Hematopoietic multipotent progenitor cell treated with erythropoietin and hydrocortisone succinate and interleukin-3 and kit ligand, for 17 days (in vitro differentiated cells): ENCODE measurements at places on chromosomes 6 and 20.

DNA sequence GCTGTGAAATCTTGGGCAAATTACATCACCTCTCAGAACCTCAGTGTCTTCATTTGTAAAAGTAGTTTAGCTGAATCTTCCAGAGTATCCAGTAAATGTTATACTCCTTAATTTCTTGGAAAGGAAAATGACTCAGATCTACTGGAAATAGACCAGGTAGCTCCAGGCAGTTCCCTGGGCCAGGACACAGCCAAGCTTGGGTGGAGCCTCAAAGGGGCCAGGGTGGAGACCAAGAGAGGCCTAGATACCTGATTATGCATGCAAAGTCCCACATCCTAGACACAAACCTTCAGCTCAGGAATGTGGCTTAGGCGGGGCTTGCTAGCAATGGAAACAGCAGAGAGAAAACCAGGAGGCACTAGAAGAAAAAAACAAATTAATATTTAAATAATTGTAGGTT lies 272.8 kb downstream of the MAFB start:
- no peak for DNase-seq

DNA sequence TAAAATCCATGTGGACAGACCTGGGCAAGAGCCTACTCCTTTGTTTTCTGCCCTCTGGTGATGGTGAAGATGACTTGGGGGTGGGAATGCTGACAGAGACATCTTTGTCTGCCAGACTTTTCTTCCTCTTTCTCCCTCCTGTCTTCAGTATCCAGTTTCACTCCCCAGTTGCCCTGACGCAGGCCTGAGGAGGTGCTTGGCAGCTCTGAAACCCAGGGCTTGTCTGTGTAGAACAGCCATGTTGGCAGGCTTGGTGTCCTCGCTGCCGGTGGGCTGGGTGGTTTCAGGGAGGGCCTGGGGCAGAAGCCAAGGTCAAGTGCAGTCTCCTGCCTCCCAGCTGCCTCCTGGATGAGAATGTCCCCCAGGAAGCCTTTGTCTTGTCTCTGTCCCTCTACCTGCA lies 22.5 kb downstream of the CCDC167 start:
- DNase-seq, result no peak

GRCh38 chr6:5203546-5203945 lies 57.2 kb downstream of the LYRM4 start:
- no peak for DNase-seq

- no peak for DNase-seq
These were observed 12.7 kb downstream of the STX11 start for GRCh38 chr6:144162977-144163376.

DNA sequence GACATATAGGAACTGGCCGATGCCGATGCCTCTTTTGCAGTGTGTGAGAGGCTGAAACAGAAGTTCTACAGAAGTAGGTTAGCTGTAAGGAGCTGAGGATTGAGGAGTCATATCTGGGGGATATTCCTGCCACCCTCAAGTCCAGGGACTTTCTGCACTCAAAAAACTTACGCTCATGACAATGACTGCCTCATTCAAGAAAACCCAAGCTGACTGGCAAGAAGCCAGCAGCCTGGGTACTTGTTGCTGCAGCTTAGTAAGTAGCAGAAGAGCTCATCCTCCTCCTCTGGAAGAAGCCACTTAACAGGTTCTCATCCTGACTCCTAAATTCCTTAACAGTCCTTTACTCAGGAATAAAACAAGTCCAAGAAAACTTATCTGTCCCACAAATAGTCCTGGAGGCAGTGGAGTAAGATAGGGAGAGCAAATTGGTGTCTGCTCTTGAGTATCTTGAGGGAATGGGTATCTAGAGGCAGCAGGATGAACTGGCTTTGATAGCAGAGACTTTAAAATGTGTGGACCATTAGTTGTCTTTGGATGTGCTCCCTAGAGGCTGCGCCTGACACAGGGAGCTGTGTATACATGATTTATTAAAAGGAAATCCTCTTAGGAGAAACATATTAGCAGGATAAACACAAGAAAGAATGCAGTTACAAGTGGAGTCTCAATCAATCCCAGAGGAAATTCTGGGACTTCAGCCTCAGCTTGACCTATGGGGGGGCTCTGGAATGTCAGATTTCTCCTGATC lies 7.4 kb downstream of the CALHM5 start:
- DNase-seq, result peak; percentile 11

GRCh38 chr6:113539623-113540022 lies 317.5 kb upstream of the MARCKS start:
- no peak for DNase-seq

DNA sequence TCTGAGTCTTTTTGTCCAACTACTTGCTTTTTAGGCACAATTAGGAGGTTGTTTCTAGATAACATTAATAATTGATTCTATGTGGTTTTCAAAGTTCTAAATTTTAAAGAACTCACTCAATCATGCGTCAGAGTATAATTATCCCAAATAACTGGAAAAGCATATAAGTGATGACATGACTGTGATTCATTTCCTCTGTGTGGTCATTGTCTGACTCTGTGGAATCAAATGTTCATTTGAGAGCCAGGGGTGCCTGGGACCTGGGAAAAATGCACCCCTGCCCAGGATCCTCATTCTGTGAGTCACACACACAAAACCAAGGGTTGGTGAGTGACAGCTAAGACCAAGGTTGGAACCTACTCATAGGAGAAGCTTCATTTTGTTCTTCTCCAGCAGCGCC lies 127.1 kb upstream of the MLIP start:
- no peak for DNase-seq

- no peak for DNase-seq
These were observed 187.8 kb downstream of the MYLK4 start for GRCh38 chr6:2562721-2563451.

DNA sequence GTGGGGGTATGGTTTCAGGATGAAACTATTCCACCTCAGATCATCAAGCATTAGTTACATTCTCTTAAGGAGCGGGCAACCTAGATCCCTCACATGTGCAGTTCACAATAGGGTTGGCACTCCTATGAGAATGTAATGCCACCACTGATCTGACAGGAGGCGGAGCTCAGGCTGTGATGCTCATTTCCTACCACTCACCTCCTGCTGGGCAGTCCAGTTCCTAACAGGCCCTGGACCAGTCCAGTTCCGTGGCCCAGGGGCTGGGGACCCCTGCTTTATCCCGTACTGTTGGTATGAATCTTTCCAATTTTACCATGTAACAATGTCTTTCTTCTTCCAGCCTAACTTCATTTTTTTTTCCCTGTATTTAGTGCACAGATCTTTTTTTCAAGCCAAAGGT lies 94.9 kb downstream of the OGFRL1 start:
- no peak for DNase-seq

DNA sequence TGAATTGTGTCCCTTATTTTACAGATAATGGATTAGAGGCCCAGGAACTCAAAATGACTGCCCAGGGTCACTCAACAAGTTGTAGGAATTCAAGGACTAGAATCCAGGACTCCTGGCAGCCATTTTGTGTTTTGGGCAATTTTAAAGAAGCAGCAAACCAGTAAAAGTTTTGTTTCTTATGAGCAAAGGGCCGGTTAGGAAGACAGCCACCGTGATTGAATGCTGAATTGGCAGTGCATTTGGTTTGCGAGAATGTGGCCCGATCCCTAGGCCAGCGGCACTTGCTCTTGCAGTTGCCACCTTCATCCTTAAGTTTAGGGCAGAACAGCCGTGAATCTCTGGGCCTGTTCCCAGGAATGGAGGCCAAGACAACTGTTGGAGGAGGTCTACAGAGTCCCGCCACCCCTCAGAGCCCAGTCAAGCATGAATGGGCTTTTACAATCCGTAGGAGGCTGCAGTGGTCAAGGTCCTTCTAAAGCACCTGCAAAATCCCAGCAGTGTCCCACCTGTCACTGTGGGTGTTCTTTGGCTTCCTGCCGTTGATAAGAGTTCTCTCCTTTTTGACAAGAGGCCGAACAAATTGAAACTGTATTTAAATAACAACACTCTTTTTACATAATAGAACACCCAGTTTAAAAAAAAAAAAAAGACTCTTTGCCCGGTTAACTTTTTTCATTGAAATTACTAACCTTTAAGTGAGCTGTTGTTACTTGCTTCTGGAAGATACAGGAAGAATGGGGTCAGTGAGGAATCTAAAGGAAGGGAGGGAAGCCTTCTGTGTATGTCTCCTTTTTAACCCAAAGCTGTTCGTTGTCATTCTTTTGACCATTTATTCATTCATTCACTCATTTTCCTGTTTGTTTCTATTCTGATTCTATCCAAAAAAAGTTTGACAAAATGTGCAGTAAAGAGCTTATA lies 68.7 kb downstream of the PHACTR2 start:
- no peak for DNase-seq

DNA sequence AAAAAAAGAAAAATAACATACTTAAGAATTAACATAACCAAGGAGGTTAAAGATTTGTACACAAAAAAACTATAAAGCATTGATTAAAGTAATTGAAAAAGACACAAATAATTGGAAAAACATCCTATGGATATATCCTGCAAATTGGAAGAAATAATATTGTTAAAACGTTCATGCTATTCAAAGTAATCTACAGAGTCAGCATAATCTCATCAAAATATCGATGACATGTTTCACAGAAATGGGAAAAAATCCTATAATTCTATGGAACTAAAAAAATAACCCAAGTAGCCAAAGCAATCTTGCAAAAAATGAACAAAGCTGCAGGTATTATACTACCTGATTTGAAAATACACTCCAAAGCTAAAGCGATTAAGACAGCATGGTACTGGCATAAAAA lies 23.3 kb downstream of the OR5V1 start:
- no peak for DNase-seq

GRCh38 chr6:2274981-2275891 lies 29.8 kb upstream of the GMDS start:
- DNase-seq, result no peak

DNA sequence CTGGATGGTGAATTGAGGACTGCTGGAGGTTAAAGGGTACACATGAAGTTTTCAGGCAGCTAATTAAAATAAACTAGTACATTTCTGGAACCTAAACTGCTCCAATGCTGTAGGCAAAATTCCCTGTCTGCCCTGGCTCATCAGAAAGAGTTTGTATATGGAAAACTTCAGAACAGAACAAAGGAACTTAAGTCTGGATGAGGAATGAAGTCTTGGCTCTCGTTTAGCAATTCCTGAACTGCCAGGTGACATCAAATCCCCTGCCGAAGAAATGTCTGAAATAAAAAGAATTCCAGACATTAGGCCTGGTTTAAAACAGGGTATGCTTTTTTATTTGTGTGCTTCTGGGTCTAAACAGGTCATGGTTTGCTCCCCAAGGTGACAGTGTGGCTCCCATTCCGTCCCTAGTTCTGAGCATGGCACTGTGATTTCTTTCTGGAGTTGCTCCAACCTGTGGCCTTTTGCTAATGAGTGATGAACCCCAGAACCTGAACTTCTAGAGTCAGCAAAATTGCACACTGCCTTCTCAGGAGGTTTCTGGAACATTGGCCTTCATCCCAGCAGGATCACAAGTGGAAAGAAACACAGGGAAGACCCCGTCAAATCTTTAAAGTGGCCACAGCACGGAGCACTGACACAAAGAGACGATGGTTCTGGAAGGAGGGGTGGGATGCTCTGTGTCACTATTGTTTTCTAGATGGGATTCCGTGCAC lies 129.4 kb upstream of the NAA20 start:
- DNase-seq, result no peak

DNA sequence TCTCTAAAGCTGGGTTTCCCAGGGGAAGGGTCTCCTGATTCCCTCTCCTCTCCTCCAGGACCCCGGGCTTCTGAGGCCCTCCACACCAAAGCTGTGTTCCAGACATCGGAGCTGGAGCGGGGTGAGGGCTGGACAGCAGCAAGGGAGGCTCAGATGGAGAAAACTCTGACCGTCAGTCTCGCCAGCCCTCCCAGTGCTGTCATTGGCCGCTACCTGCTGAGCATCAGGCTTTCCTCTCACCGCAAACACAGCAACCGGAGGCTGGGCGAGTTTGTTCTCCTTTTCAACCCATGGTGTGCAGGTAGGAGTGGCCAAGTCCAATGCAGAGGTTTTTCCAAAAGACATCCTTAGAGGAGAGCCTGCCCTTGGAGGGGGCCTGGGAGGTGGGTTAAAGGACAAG lies 14.4 kb downstream of the TGM6 start:
- no peak for DNase-seq

DNA sequence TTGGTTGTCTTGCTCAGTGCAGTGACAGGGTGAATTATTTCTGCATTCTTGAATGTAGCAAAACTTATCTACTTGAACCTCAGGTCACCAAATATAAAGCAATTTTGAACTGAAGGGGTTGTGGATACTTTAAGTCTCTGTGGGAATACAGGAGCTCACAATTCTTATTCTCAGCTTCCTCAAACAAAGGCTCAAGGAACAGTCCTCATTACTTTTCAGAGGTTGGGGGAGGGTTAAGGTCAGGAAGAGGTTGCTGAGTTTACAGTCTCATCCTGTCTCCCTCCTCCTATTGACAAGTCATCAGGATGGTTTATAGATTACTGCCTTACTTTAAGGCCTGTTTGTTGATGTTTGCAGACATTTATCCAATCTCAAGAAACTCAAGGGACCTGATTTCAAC lies 143.6 kb upstream of the SPACA1 start:
- DNase-seq, result no peak

DNA sequence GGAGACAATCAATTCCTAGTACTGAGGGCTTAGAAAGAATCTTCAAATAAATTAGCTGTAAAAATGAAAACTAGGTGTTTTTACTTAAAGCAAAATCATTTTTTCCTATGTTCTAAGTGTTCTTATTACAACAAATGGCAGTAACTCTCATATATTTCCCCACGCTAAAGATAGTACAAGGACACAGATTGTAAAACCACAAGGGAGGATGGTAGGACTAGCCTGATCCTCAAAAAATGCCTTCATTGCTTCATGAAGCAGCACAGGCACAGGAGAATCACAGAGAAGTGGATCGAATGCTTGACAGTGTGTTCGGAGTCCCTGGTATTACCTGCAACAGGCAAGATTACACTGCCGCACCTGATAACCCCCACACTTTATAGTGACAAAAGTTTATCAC lies 58.5 kb downstream of the SAMD3 start:
- no peak for DNase-seq

DNA sequence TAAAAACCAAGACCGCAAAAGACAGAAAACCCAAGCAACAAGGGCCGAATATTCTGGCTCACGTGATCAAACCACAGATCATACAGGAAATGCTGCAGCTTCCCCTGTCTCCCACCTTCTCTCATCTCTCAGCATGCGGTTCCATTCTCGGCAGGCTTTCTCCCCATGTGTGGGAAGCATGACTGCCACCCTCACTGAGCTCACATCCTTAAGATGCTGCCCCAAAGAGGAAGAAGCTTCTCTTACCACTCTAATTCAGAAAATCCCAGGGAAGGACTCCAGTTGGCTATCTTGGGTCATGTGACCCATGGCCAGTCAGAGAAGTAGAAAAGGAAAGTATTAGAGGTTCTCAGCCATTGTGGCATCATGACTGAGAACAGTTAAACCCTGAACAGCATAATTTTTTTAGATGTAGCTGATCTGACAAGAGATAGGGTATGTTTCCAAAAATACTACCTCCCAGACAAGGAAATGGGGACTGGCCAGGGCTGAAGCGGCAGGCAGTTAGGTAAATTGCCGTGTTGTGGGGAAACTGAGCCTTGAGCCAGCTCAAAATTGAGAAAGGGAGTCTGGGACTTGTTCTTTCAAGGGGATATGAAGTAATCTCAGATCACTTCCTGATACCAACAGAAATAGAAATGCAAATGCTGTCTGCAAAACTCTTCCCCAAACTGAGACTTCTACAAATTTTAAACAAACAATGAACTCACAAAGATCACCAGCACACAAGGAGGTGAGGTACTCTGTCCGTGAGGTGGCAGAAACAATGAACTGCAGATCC lies 37.1 kb upstream of the GRM4 start:
- no peak for DNase-seq

GRCh38 chr6:14676064-14676463 lies 558.5 kb downstream of the CD83 start:
- DNase-seq, result no peak

GRCh38 chr6:162151021-162151665 lies 576.4 kb downstream of the PRKN start:
- no peak for DNase-seq

GRCh38 chr20:32567384-32568178 lies 17.6 kb downstream of the NOL4L start:
- DNase-seq, result no peak
